ENCODE measurements at places on chromosomes 6 and 20.
A peak's percentile ranks its signal among the peaks of the same experiment; 100 is the strongest.

GRCh38 chr6:140858381-140858971 is 1274.2 kb upstream of the GJE1 start:
- DNase-seq = no peak

- no peak for DNase-seq
Measured at GRCh38 chr6:100633096-100633777, 168.5 kb upstream of the SIM1 start.

- DNase-seq = peak; percentile 79
Measured at GRCh38 chr6:31568537-31568961, 3.5 kb upstream of the LTA start.

DNA sequence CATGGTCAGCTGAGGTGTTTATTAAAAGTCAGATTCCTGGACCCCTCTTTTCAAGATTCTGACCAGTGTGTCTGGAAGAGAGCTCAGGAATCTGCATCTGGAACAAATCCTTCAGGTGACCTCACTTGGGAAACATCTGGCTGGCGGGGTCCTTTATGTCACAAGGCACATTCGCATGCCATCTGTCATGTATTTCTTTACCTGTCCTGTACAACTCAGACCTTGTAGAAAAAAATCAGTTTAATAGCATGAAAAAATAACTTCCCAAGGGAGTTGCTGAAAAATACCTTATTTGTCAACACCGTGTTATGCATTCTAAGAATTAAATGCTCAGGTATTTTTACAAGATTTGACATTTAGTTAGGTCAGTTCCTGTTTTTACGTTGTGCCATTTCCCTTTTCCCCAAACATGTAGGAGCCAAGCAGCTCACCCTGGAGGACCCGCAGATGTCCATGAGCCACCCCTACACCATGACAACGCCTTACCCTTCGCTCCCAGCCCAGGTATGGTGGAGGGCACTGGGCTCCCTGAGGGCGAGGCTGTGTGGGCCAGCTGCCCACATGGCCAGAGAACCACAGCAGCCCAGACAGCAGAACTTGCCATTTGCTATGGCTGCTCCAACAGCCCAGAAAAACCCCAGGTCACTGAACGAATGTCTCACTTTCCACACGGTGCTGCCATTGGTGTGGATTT is 4.0 kb downstream of the IRF4 start:
- no peak for DNase-seq

DNA sequence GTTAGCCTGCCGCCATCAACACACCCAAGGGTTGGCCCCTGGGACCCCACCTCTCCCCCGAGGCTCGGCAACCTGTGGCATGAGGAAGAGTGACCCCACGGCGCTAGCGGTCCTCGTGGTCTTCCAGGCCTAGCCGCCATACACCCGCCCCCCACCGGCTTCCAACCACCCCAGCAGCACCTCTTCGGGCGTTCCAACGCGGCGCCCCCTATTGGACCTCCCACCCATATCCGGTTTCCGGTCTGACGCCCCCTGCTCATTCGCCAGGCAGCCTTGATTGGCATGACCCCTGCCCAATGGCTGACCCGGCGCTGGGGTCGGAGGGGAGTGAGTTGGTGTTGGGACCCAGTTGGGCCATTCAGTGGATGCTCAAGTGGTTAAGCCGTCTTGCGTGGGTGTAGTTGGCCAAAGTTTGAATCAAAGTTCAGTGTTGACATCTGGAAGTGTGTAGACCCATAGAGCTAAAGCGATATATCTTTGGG is at the start of gene GNAS-AS1:
GNAS-AS1 (minus strand) TSS at position 210 of the 482 bp plus-strand sequence.
- peak; percentile 96 for DNase-seq

Data from GM13977 (cell line).